T-helper 22 cell (primary cell): ENCODE measurements at places on chromosomes 7 and 10.

DNA sequence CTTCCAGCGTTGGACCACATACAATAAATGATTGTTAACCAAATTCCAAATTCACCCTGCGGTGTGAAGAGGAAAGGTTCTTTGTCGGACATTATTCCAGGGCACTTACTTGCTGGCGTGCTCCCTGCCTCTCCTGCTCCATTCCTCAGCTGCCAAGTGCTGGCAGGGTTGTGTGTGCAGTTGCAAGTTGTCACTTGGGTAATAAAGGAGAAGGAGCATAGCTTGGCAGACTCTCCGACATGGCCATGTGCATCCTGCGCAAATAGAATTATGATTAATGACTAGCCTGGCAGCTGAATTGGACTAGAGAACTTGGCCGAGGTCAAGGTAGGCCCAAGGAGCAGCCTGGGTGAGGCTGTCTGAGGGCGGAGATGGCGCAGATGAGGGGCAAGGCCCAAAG, 92.3 kb upstream of the ELMO1 start:
- no peak for DNase-seq

DNA sequence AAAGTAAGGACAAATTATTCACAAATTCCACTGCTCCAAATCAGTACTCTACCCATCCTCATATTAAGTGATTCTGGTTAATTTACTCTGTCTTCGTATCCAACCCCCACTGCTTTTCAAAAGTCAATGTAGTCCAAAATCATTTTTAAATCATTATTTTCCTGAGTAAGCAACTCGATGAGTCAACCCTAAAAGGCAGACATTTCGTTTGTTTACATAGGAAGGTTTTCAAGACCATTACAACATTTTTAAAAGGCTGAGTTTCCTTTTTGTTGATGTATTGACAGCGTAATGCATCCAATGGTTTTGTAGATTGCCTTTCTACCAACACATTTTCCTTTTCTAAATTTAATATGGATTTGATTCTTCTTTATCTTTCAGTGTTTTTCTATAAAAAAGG, 523.0 kb upstream of the ANKRD30A start:
- no peak for DNase-seq

- no peak for DNase-seq
These were observed 150.2 kb upstream of the FZD8 start for GRCh38 chr10:35792291-35792690.

DNA sequence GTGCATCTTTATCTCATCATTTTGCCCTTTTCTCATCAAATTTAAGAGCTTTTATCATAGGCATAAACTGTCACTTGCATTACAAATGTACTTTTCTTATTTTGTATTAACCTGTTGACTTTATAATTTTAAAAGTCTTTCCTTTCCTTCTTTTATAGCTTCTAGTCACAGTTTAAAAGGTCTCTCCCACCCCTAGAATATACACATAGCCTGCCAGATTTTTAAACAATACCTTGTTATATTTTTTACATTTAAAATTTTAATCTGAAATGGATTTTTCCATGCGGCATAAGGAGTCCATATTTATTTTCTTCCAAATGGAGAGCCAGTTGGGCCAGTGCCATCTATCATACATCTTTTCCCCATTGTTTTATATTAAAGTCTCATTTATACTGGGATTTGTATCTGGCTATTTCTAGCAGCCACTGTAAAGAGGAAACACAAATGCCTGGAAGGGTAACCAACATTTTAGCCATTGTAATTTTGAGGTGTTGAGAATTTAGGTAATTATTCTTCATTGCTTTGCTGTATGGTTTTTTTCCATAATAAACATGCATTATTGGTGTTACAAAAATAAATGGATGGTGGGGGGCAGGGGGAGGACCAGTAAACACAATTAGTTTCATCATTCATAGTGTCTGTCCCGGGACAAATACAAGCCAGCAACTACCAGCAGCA, 92.8 kb downstream of the CCDC71L start:
- no peak for DNase-seq

DNA sequence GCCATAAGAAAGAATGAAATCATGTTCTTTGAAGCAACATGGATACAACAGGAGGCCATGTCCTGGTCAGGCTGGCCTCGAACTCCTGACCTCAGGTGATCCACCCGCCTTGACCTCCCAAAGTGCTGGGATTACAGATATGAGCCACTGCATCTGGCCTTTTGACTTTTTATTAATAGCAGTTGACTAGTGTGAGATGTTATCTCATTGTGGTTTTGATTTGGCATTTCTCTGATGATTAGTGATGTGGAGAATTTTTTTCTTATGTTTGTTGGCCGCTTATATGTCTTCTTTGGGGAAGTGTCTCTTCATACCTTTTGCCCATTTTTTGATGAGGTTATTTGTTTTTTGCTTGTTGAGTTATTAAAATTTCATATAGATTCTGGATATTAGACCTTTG, 400.9 kb downstream of the SUGCT start:
- DNase-seq = no peak

- DNase-seq = no peak
These were observed 329.7 kb downstream of the PLXNA4 start for GRCh38 chr7:132246591-132246990.

- no peak for DNase-seq
These were observed 19.1 kb downstream of the MCMBP start for GRCh38 chr10:119853574-119853973.

DNA sequence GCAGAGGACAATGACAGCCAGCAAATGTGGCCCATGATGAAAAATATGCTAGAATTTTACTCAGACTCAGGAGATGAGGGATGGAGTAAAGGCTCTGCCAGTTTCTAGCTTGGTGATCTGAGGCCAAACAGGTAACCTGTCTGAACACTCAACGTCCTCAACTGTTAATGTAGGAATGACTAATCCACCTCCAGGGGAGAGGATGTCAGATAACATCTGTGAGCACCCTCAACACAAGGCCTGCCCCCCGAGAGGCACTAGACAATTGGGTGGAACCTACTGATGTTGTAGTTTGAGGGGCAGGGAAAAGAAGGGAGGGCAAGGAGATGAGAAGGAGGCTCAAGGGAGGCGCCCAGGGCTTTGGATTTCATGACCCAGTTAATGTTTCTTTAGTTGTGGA, 445.1 kb downstream of the PLXNA4 start:
- DNase-seq = no peak

- no peak for DNase-seq
These were observed 27.0 kb downstream of the SNX13 start for GRCh38 chr7:17913250-17913649.

DNA sequence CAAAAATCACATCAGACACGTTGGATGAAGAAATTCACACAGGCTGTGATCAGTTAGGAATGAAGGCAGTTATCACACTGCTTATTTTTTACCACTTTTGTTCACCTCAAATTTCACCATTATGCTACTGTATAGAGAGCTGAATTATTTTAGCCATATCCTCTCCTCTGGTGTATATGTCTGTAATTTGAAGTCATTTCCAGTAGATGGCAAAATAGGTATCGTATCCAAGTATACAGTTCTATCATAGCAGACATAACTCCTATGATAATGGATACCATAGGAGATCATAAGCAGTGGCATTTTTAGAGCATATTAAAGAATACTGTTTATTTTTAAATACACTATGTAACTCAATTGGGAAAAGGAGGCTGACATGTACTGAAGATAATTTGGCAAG, 909.7 kb downstream of the DNAJB9 start:
- DNase-seq = no peak

- DNase-seq = no peak
These were observed 70.7 kb downstream of the MACC1 start for GRCh38 chr7:20146451-20146850.
